GM20000 (cell line): ENCODE measurements at places on chromosomes 5 and 9.

- no peak for DNase-seq
Observed at GRCh38 chr5:90446961-90447360, 27.6 kb downstream of the MBLAC2 start.

DNA sequence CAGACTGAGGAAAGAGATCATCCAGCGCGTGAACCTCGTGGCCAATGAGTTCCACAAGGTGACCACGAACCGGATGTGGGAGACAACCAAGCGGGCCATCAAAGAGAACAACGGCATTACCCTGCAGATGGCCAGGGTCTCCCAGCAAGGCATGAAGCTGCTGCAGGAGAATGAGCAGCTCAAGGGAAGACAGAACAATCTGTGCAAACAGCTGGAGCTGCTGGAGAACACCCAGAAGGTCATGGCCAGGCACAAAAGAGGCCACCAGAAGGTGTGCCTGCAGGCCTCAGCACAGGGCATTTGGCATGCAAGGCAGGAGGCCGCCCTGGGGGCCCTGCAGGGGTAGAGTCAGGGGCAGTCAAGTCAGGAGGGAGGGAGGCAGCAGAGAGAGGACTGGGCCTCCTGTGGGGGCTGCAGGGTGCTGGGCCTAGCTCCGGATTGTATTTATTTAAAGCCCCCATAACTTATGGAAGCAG, 4.2 kb downstream of the PTRH1 start:
- no peak for DNase-seq

DNA sequence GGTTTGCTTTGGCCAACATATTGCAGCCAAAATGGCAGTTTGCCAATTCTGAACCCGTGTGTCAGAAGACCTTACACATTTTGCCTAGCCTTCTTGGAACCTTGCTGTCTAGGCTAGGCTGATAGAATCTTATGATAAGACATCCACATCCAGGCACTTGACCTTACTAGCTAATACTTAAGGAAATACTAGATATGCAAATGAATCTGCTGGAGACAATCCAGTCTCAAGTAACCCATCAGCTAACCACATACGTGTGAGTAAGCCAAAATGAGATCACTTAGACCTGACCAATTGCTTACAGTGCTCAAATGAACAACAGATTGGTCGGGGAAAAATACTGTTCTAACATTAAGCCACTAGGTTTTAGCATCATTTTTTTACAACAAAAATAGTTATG, 1504.6 kb upstream of the CDH9 start:
- no peak for DNase-seq

GRCh38 chr9:79616013-79616412, 44.2 kb downstream of the TLE4 start:
- no peak for DNase-seq

DNA sequence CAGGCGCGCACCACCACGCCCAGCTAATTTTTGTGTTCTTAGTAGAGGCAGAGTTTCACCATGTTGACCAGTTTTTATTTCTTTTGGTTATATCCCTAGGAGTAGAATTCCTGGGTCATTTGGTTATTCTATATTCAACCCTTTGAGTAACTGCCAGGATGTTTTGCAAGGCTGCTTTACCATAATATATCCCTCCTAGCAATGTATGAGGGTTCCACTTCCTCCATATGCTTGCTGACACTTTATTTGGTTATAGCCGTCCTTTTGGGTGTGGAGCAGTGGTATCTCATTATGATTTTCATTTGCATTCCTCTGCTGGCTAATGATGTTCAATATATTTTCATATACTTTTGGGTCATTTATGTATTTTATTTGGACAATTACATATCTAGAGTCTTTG, 81.2 kb downstream of the RAB24 start:
- DNase-seq: no peak

DNA sequence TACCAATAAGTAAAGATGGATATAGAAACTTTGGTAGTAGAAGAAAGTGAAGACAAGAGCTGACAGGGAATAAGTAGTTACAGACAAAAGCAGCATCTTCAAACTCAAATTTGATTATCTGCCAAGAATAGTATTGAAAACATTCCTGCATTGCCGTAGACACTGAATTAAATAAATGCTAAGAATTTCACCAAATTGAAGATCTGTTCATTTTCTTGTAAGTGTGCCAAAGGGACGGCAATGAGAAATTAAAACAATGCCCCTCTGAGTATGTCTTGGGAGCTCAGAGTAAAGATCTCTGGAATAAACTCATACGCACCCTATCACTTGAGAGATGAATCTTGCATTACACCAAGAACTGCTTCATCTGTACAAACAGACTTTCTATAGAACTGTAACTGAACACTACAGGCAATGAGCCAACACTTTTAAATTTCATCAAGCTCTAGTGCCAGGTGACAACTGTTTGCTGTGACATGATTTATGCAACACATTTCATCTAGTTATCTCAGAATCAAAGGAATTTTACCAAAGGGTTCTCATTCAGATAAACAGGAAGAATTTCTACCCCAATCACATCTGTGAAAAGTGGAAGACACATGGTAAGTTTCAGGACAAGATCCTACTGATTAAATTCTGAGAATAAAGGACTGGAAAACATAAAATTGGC, 66.9 kb downstream of the RFX3 start:
- DNase-seq: no peak

DNA sequence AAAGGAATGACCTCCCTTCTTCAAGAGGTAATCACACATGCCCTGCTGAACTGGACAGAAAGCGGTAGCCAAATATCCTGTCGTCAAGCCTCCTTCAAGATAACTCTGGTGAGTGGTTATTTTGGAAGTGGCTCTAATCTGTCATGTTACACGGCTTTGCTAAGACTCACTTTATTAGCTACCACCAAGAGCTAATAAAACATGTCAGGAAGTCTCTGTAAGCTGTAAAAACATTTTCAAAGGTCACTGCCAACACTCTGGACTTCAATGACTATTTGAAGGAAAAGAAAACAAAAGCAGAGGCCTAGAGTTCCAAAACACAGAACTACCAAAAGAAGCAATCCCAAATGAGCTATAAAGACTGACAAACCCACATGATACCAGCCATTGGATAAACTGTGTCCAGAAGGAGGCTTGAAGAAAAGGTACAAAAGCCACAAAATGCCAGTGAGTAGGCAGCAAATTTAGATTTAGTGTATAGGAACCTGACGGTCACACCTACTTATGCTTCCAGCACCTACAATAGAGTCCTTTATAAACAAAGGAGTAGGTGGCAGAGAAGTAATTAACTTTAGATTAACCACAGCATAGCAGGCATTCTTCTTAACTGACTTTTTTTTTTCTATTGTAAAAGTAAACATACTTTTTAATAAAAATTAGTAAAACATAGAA, 97.3 kb upstream of the EQTN start:
- no peak for DNase-seq

- DNase-seq: no peak
Observed at GRCh38 chr5:180468732-180469585, 25.2 kb upstream of the CNOT6 start.

DNA sequence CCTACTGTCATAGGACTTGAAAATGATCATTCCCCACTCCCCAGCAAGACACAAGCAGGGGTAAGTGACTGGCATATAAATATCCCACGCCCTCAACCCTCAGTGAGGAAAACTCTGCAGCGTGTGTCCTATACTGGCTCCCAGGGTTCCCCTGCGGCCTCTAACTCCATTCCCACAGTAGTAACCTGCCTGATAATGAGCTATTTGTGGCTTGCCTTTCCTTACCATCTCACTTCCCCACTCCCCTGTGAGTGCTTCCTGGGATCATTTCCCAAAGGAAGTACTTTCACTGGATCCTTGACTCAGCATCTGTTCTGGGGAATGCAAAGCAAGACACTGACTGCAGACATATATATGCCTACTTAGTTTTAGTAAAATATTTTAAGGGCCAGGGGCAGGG, 14.3 kb downstream of the CDC14B start:
- no peak for DNase-seq

GRCh38 chr5:173293817-173294672, 34.2 kb downstream of the STC2 start:
- peak; percentile 81 for DNase-seq

DNA sequence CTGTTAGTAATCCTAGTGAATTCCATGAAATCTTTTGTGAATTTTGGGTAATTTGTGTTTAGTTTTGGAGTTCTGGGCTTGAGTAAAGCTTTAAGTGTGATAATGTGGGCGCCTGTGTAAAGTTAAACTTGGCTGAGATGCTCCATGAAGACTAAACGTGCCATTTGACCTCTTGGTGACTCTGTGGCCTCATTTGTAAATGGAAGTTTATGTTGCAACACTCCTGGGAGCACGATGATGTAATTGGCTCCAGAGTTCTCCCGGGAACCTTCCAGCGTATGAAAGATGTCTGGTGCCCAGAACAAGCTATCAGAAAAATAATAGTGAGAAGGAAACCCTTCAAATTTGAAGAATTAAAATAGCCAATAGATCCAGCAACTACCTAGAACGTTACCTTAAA, 981.2 kb downstream of the TLE4 start:
- DNase-seq: no peak

DNA sequence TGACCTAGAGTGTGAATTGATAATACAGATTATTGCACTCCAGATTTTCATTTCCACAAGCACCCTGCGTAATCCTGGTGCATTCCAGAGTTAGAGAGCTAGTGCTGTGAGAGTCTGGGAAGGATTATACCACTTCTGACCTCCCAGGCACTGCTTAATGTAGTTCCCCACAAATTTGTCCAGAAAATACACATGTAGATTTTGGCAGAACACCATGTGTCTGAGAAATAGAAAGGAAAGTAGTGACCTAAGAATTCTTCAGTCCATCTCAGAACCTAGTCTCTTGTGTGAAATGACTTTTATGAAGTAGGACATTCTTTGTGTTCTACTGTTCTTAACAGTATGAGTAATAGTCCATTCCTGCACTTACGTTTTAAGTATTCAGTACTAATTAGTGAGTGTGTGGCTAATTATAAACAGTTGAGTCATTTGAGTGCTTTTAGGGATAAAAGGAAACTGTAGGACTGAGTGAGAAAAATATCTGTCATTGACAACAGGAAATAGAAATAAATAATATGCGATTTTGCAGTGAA, 27.8 kb upstream of the PTPDC1 start:
- DNase-seq: no peak

- DNase-seq: no peak
Observed at GRCh38 chr5:98173334-98173733, 600.1 kb upstream of the RGMB start.

- no peak for DNase-seq
Observed at GRCh38 chr9:93681269-93682154, 105.1 kb downstream of the PHF2 start.

GRCh38 chr5:177309351-177310191, 2.1 kb downstream of the MXD3 start:
- peak; percentile 81 for DNase-seq

DNA sequence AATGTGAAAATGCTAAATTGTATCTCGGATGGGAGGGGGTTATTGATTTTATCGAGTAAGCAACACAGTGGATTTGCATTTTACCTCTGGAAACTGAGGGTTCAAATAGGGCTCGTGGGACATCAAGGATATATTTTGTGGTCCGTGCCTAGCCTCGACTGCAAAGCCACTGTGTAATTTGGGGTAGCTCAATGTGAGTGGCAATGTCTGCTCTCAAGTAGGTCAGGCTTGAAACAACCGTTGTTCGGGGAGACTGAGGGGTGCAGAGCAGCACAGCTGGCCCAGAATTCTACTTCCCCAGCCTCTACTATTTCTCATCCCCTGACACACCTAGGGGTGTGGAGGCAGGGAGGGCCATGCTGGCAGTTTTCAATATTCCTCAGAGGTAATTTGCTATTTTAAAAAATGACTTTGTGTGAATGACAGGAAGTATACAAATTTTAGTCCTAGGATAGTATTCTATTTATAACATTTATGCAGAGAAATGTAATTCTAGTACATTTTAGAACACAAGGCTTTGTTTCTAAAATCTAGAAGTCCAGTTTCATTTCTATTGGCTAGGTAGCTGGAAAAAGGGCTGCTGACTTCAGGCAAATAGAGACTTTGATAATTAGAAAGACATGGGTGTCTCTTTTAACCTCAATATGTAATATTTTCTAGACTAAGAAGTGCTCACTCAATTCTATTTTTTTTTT, 1.4 kb upstream of the DAB2 start:
- DNase-seq: no peak

DNA sequence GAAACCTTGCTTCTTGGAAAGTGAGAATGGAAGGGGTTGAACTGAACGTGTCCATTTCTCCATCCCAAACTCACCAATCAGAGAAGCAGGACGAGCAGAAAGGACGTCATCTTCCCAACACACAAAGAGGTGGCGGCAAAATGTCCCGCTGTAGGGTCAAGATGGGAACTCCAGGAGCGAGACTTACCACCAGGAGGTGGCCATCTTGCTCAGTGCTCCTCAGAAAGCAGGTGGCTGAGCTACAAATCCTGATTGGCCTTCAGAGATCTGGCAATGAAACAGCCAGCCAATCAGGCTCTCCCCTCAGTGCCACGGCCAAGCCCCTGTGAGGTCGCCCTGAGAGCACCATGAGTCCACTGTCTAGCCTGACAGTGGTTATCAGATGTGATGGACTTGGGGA, 259.0 kb downstream of the NDUFS4 start:
- no peak for DNase-seq

DNA sequence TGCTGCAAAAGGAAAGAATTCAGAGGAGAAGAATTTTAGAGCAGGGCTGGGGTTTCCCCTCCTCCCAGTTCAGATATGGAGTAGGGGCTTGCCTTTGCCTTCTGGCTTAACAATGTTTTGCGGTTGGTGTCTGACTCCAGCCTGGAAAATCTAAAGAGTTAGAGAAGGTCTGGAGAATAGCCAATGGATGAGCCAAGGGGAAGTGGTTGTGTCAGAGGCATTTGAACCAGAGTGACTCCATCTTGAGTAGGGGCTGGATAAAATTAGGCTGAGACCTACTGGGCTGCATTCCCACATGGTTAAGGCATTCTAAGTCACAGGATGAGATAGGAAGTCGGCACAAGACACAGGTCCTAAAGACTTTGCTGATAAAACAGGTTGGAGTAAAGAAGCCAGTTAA, 133.7 kb downstream of the DIRAS2 start:
- no peak for DNase-seq

- DNase-seq: no peak
Observed at GRCh38 chr9:99114049-99114440, 9.1 kb downstream of the TGFBR1 start.

- DNase-seq: no peak
Observed at GRCh38 chr5:77499973-77500372, 7.9 kb upstream of the WDR41 start.

GRCh38 chr5:29304545-29304944, 1888.9 kb upstream of the CDH6 start:
- DNase-seq: no peak
